Activated CD4-positive, alpha-beta T cell treated with anti-CD3 and anti-CD28 coated beads for 24 hours (primary cell): ENCODE measurements at places on chromosomes 11 and 22.

- DNase-seq = no peak
Measured at GRCh38 chr22:45626198-45626651, 45.4 kb upstream of the ATXN10 start.

- DNase-seq = no peak
Measured at GRCh38 chr11:78424334-78425270, 7.0 kb upstream of the GAB2 start.

DNA sequence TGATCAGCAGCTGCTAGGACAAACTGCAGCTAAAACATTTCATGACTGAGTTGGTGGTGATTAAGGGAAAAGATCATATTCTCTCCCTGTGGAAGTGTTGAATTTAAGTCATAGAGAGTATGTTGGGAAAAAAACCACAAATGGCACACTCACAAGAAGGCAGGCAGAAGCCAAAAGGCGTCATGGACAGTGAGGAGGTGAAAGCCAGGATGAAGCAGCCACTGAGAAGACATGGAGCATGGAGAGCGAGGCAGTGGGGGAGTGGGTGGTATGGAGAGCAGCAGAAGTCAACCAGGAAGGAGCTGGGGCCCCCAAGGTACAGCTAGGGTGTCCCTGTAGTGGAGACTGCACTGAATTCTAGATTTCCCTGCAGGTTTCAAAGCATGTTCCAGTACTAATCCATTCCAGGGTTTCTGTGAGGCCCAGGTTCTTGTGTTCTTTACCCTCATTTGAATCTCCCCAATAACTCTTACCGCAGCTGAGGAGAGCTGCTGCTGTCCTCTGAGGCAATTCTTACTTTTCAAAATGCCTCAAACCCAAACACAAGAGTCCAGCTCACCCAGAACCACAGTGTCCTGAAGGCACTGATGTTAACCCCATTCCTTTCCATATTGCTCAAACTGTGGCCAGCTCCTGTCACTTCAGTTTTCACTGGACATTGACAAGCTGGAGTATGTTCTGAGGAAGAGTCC, 191.8 kb upstream of the E2F8 start:
- no peak for DNase-seq

DNA sequence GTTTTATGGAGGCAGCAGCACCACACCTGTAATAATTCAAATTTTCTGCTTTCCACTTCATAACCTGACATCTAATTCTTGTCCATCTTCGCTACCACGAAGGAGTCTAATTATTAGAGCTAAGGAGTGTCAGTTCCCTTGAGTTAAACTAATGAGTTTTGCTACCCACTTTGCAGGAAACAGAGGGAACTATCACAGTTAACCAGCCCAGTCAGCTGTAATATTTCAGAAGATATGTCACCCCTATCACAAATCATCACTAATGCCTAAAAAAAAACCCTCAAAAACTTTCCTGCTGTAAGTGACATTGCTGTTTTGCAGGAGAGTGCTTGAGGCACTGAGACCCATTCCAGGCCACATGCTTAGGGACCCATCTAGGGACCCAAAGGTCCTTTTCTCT, 8.4 kb downstream of the TECTA start:
- no peak for DNase-seq

DNA sequence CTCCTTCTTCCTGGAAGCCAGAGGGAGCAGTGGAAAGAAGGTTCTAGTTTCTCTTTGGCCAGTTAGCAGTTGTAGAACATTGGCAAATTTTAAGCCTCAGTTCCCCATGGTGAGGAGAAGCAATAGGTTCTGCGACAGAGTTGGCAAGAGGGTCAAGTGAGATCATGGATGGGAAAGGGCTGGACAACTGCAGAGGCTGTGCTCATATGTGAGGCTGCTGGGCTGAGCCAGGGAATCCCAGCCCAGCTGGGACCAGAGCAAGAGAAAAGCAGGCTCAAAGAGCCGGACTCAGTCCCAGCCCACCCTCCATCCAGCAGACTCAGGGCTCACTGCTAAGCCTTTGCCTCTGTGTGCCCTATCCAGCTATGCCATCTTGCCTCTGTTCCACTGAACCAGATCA, 66.8 kb upstream of the MYOD1 start:
- no peak for DNase-seq

- DNase-seq = no peak
Measured at GRCh38 chr11:19389787-19390303, 149.1 kb upstream of the E2F8 start.

DNA sequence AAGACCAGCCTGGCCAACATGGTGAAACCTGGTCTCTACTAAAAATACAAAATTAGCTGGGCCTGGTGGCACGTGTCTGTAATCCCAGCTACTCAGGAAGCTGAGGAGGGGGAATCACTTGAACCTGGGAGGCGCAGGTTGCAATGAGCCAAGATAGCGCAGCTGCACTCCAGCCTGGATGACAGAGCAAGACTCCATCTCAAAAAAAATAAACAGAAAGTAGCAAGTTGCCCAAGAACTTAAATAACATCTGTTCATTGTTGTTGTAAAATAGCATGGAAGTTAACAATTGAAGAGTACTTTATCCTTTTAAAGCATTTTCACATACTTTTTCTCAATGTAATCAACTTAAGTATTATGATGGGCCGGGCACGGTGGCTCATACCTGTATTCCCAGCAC, 5.7 kb downstream of the AMBRA1 start:
- no peak for DNase-seq

- no peak for DNase-seq
Measured at GRCh38 chr11:128022007-128022368, 565.4 kb downstream of the ETS1 start.

GRCh38 chr11:114159802-114160632, 100.5 kb downstream of the ZBTB16 start:
- peak; percentile 76 for DNase-seq
